ENCODE measurements at places on chromosomes 7 and 10. TPM values are rescaled to one million over a fixed set of nuclear protein-coding genes. Genes with fewer than 3 reads are reported as not detected.
A peak's percentile ranks its signal among the peaks of the same experiment; 100 is the strongest.

GPRIN2 gene
- not detected for total RNA-seq

SPDYE2 gene
- total RNA-seq = 0.12 TPM

ZNF775 gene
- total RNA-seq = 3.0 TPM

DNA sequence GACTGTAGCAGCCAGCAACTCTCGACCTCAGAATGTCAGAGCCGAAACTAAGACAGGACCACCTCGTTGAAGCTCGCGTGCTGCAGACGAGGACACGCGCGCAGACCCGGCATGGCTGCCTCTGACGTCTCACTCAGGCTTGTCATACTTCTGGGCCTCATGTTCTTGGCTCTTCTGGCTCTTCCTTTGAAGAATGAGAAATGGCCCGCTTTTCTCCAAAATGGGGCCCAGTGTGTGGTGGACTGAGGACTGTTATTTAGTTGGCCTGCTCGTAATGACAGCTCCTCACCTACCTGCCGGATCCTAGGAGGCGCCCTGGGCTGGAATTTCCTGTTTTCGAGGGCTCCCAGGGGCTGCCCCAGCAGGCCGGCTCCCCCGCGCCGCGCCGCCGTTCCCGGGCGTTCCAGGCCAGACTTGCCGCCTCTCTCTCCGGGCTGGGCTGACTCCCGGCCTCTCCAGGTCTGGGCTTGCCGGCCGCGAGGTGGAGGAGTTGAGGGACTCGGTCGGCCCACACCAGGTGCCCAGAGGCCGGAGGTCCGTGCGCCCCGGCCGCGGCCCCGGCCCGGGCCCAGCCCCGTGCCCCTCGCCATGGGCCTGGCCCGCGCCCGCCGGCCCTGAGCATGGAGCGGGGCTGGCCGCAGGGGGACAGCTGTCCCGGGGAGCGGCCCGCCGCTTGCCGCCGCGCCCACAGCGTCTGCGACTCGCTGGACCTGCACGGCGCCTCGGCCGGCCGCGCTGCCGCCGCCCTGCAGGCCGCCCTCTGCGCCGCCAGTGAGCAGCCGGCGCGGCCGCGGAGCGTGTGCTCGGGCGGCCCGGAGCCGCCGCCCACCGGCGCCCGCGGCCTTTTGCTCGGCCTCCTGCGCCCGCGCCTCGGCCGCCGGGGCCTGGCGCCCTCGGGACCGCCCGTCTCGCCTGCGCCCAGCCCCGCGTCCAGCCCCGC lies 28.1 kb downstream of the AGAP3 start:
- no peaks in the 10 kb centered on the region for H3K27me3 ChIP-seq
- H3K4me3 ChIP-seq = peak overlapping the region; percentile 80
- H3K27ac ChIP-seq = peak overlapping the region; percentile 86
- H3K36me3 ChIP-seq = peaks cover 5% of the 10 kb centered on the region

DNA sequence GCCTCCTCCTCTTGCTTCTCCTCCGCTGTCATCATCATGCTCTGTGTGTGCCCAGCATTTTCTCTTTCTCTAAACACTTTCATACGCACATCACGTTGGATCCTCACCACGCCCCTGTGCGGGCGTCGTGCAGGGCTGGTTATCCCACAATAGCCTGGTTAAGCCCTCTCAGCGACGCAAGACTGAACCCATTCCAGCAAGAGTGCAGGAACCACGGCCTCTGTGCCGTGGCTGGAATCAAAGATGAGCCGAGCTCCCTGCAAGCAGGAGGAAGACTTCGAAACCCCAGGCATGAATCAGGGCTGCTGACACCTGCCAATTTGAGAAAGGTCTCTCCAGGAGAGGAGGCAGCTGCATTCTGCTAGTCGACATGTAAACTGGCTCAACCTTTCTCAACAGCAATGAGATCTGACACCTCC lies 74.8 kb upstream of the FOXK1 start:
- no peak for DNase-seq
- H3K4me3 ChIP-seq = no peak overlapping the region
- H3K36me3 ChIP-seq = no peaks in the 10 kb centered on the region
- H3K27me3 ChIP-seq = no peaks in the 10 kb centered on the region

DNA sequence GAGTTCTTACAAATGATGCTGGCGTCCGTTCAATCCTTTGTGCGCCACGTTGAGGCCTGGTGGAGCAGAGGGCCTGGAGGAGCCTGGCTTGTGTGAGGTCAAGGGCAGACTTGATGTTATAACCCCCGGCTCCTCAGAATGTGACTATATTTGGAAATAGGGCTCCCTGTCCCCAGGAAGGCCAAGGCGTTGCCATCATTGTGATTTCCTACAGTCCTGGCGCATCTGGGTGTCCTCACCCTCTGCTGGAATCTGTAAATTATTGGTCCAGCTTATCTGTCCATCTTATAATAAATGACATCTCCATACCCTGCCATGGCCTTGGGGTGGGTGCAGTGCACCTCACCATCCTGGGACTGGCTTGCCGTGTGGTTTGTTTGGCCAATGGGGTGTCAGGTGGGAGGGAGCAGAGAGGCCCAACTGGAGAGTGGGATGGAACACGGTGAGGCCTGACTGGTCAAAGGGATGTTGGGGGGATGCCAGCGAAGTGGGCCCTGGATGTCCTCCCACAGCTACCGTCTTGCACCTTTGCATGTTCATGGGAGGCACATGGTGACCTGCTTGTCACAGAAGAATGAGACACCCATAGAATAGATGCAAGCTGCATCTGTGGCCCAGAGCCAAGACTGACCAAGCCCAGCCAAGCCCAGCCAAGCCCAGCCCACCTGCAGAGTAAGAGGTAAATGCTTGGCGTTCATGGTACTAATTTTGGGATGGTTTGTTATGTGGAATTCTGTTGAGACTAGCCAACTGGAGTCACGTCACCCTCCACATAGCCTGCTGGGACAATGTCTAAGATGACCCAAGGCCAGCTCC lies 11.1 kb upstream of the LRRC27 start:
- H3K36me3 ChIP-seq = peaks cover 21% of the 10 kb centered on the region
- peak overlapping the region; percentile 98 for H3K27ac ChIP-seq
- H3K4me3 ChIP-seq = no peak overlapping the region
- no peak for DNase-seq
- H3K4me1 ChIP-seq = peaks cover 55% of the 10 kb centered on the region

GRCh38 chr7:39221901-39222300 lies 244.2 kb downstream of the POU6F2 start:
- peaks cover 3% of the 10 kb centered on the region for H3K27me3 ChIP-seq
- no peaks in the 10 kb centered on the region for H3K36me3 ChIP-seq
- no peak overlapping the region for H3K4me3 ChIP-seq
- no peaks in the 10 kb centered on the region for H3K4me1 ChIP-seq
- no peak for DNase-seq

DNA sequence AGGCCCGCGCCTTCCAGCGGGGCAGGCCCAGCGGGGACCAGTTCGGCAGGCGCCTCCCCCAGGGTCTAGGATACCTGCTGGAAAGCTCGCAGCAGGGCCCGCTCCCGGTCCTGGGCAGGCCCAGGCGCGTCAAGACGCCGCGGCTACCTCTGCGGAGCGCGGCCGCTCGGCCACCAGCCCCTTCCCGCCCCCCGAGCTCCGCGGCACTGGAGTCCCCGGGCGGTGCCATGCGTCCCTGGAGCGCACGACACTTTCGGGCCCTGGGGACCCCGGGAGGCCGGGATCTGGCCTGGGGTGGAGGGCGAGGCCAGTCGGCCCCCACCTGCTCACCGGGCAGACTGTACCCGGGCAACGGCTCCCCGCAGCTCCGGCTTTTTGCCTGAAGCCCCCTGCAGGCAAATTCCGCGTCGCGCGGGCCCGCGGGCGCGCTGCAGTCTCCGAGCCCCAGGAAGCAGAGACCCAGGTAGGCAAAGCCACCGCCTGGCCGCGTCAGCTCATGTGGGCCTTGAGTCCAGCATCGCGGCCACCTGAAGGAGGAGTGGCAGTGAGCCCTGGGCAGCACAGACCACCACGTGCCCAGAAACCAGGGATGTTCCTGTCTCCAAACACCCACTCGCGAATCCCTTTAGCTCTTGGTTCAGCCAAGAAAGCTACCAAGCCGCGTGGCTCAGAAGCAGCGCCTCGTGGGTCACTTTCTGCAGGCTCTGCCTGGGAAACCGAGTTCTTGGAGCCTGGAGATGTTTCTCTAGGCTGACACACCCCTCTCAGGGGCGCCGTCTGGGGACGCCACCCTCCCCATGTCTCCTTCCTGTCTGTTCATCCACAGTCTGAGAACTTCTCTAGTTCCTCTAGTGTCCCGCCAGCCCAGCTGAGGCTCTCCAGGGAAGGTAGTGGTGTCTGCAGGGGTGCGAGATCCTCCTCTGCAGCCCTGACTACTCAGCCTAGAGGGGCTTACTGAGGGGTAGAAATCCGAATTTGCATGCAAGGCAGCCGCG lies 46.1 kb upstream of the APBB1IP start:
- H3K27ac ChIP-seq = no peak overlapping the region
- H3K36me3 ChIP-seq = no peaks in the 10 kb centered on the region
- peaks cover 9% of the 10 kb centered on the region for H3K27me3 ChIP-seq
- no peak for DNase-seq

DNA sequence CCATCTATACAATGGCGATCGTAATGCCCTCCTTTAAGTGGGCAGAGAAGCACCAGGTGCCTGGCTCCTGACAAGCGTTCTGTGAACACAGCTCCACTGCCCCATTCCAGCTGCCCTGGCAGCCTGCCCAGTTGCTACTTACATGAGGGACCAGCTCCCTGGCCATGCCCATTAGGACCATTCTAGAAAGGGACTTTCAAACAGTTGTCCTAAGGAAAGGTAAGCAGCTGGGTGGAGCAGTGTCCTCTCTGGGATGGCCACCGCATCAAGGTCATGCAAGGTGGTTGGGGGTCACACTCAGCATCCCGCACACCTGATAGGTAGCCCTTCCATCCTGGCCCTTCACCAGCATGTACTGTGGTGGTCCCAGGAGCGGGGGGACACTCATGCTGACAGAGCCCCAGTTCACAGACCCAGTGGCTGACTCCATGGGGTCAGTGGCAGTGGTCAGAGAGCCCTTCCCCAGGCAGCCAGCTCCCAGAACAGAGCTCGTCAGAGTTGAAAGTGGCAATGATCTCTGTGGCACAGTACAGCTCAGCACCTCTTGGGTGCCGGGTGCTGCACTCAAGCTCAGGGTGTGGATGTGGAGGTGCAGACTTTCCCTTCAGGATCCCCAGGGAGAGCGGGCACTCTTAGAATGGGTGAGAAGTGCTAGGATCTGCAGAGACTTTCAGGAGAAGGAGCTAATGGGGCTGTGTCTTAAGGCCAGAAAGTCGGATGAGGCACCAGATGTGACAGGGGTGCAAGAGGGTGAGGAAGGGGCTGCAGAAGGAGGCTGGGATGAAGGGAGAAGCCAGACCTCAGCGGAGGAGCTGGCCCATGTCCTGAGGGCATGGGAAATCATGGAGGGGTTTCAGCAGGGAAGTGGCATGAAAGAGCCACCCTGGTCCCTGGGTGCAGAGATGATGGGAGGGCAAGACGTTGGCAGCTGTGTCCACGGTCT lies 10.9 kb downstream of the MMRN2 start:
- peaks cover 8% of the 10 kb centered on the region for H3K4me1 ChIP-seq
- peaks cover 14% of the 10 kb centered on the region for H3K27me3 ChIP-seq
- no peak overlapping the region for H3K27ac ChIP-seq
- H3K36me3 ChIP-seq = 0 out of 2 replicates have a peak, but pooled peaks cover 4% of the 10 kb centered on the region
- no peak for DNase-seq

DNA sequence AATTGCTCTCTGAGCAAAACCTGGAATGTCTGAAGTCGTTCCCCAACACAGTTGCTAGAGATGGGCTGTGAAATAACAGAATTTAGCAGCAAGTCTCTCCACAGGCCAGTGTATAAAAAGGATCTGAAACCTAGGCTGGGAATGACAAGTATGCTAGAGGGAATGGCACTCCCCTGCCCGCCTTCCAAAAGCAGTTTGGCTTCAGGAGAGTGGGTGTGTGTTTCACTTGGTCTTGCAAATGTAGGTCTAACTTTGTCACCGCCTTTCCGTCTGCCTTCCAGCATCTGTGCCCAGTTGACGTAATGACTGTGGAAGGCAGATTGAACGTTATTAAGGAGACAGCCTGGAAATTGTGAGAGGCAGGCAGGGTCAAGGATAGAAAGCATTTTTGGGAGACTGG lies 18.0 kb upstream of the MTURN start:
- no peak for DNase-seq
- peaks cover 17% of the 10 kb centered on the region for H3K36me3 ChIP-seq
- no peaks in the 10 kb centered on the region for H3K4me1 ChIP-seq
- no peak overlapping the region for H3K27ac ChIP-seq

GRCh38 chr7:29490094-29490607 lies 73.5 kb upstream of the PRR15 start:
- peaks cover 30% of the 10 kb centered on the region for H3K4me1 ChIP-seq
- 0 out of 2 replicates have a peak, but pooled peaks cover 2% of the 10 kb centered on the region for H3K27me3 ChIP-seq
- H3K27ac ChIP-seq = peak overlapping the region; percentile 4
- no peak overlapping the region for H3K4me3 ChIP-seq
- no peaks in the 10 kb centered on the region for H3K36me3 ChIP-seq

DNA sequence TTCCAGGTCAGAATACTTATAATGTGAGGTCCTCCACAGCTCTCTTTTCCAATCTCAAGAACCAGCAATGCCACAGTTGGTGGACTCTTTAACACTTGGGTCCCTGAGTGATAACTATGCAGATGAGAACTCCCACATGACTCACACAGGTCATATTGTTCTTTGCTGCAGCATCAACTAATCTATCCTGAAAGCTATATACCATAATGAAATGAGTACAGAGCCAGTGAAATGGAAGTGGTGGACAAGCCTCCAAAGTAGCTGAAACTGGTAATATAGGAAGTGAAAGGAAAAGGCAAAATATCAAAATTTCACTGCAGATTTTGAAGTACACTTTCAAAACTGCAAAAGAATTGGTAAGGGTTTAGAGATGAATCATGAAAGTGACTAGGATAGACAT lies 45.6 kb downstream of the SORCS1 start:
- H3K4me1 ChIP-seq = no peaks in the 10 kb centered on the region
- H3K36me3 ChIP-seq = no peaks in the 10 kb centered on the region
- H3K4me3 ChIP-seq = no peak overlapping the region
- no peak overlapping the region for H3K27ac ChIP-seq
- no peak for DNase-seq

DNA sequence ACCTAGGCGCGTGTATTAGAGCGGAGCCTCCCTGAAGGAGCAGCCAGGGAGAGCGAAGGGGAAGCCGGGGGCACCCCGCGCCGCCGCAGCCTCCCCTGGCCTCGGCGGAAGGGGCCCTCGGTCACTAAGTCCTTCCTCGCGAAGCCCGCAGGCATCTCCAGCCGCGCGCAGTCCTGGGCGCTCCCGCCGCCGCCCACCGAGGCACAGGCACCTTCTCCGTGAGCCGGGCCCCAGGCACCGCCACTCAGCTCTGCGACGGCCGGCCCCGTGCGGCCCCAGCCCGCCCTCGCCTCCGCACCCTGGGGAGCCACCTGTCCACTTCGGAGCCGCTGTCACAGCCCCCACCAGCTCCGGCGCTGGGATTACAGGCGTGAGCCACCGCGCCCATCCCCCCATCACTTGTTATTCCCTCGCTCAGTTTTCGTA lies 80.8 kb downstream of the ZNF467 start:
- DNase-seq = no peak
- no peak overlapping the region for H3K27ac ChIP-seq
- H3K27me3 ChIP-seq = peaks cover 17% of the 10 kb centered on the region
- no peaks in the 10 kb centered on the region for H3K36me3 ChIP-seq
- no peaks in the 10 kb centered on the region for H3K4me1 ChIP-seq

All from HFFc6 (cell line).